ENCODE measurements at places on chromosomes 2 and 18. TPM values are rescaled to one million over a fixed set of nuclear protein-coding genes. Genes with fewer than 3 reads are reported as not detected.

SLC8A1 gene
- polyA plus RNA-seq = 6.5 TPM

CD226 gene
- polyA plus RNA-seq = 0.67 TPM

PCARE gene
- polyA plus RNA-seq = 0.25 TPM

GCKR gene
- polyA plus RNA-seq = not detected

SH3RF3 gene
- 3.9 TPM for polyA plus RNA-seq

ANXA4 gene
- polyA plus RNA-seq = 27.1 TPM

REG1A gene
- polyA plus RNA-seq = not detected

ICA1L gene
- polyA plus RNA-seq = 13.5 TPM

AQP12B gene
- polyA plus RNA-seq = 1.1 TPM

All from forelimb muscle (tissue), 1 donor.